ENCODE measurements at places on chromosomes 1 and 21. TPM values are rescaled to one million over a fixed set of nuclear protein-coding genes. Genes with fewer than 3 reads are reported as not detected.

SELL gene
- 62.9 TPM for polyA plus RNA-seq

PGLYRP4 gene
- polyA plus RNA-seq = not detected

HTR6 gene
- 0.15 TPM for polyA plus RNA-seq

NIPAL3 gene
- polyA plus RNA-seq = 19.6 TPM

ERG gene
- polyA plus RNA-seq = 1.8 TPM

MYCL gene
- 7.2 TPM for polyA plus RNA-seq

TEKT2 gene
- polyA plus RNA-seq = not detected

PRDM2 gene
- 6.7 TPM for polyA plus RNA-seq

TIAM1 gene
- polyA plus RNA-seq = 4.5 TPM

ACTL8 gene
- not detected for polyA plus RNA-seq

COL24A1 gene
- polyA plus RNA-seq = not detected

CATSPERE gene
- polyA plus RNA-seq = 0.31 TPM

NDUFV3 gene
- polyA plus RNA-seq = 15.0 TPM

CYYR1 gene
- polyA plus RNA-seq = 2.4 TPM

DAB1 gene
- 0.12 TPM for polyA plus RNA-seq

DNALI1 gene
- polyA plus RNA-seq = 6.6 TPM

LRRC38 gene
- not detected for polyA plus RNA-seq

SELP gene
- polyA plus RNA-seq = not detected

KAZN gene
- 5.6 TPM for polyA plus RNA-seq

ATP1A4 gene
- not detected for polyA plus RNA-seq

ADAMTS5 gene
- polyA plus RNA-seq = 6.0 TPM

PROK1 gene
- 0.09 TPM for polyA plus RNA-seq

FABP3 gene
- polyA plus RNA-seq = 10.0 TPM

BCL10 gene
- polyA plus RNA-seq = 33.6 TPM

CYB5RL gene
- polyA plus RNA-seq = 4.4 TPM

PLA2G5 gene
- polyA plus RNA-seq = 0.69 TPM

SHE gene
- 1.6 TPM for polyA plus RNA-seq

HSD3B2 gene
- 0.60 TPM for polyA plus RNA-seq

NTMT2 gene
- polyA plus RNA-seq = not detected

KIF21B gene
- 0.60 TPM for polyA plus RNA-seq

ILDR2 gene
- polyA plus RNA-seq = not detected

TP73 gene
- 0.22 TPM for polyA plus RNA-seq

REN gene
- polyA plus RNA-seq = 1.8 TPM

SPRR1A gene
- not detected for polyA plus RNA-seq

COL9A2 gene
- 1.2 TPM for polyA plus RNA-seq

LCE1C gene
- not detected for polyA plus RNA-seq

KRTAP19-1 gene
- not detected for polyA plus RNA-seq

S100A9 gene
- 449 TPM for polyA plus RNA-seq

HCRTR1 gene
- not detected for polyA plus RNA-seq

RSRP1 gene
- 21.0 TPM for polyA plus RNA-seq

YIPF1 gene
- polyA plus RNA-seq = 28.0 TPM

HFM1 gene
- polyA plus RNA-seq = not detected

BCAN gene
- polyA plus RNA-seq = not detected

INAVA gene
- polyA plus RNA-seq = 78.9 TPM

MYBPH gene
- polyA plus RNA-seq = not detected

CEP170 gene
- 4.6 TPM for polyA plus RNA-seq

ALPL gene
- polyA plus RNA-seq = 2.1 TPM

C1orf94 gene
- polyA plus RNA-seq = not detected

NOL9 gene
- polyA plus RNA-seq = 1.8 TPM

PCAT6 gene
- polyA plus RNA-seq = 1.6 TPM

KCNE2 gene
- polyA plus RNA-seq = 0.61 TPM

ADAM30 gene
- polyA plus RNA-seq = not detected

IL19 gene
- polyA plus RNA-seq = not detected

ICOSLG gene
- polyA plus RNA-seq = 5.7 TPM

Data from sigmoid colon (tissue), 7 donors.